Activated CD8-positive, alpha-beta memory T cell treated with anti-CD3 and anti-CD28 coated beads for 1 hour (primary cell): ENCODE measurements at places on chromosomes 2 and 18.

DNA sequence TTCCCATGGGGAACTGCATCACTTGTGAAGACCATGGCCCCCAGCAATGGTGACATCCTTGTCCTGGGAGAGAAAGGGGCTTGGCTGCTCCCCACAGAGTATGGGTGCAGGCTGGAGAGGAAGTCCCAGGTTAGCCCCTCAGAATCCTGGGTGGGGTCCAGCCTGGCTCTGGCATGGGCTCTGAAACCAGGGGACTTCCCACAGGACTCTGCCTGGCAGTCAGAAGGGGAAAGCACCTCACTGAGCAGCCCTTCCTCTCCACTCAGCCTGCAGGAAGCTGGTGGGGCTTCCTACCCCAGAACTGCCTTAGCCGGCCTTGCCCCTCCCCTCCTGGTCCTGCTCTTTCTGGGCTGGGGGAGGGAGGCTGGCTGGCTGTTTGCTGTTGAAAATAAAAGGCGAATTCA lies 3.7 kb downstream of the NEURL3 start:
- no peak for DNase-seq

DNA sequence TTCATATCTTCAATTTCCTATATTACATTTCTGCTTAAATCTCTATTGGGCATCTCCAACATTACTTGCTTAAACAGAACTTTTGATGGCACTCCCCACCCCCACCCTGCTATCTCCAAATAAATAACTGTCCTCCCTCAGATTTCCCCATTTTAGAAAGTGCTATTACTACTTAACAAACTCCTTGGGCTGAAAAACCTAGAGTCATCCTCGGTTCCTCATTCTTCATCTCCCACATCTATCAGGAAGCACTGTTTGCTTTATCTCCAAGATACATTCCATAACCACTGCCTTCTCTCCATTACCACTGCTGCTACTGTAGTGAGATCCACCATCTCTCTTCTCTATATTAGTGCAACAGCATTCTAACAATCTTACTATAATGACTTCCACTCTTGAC lies 150.4 kb upstream of the CYRIA start:
- no peak for DNase-seq

DNA sequence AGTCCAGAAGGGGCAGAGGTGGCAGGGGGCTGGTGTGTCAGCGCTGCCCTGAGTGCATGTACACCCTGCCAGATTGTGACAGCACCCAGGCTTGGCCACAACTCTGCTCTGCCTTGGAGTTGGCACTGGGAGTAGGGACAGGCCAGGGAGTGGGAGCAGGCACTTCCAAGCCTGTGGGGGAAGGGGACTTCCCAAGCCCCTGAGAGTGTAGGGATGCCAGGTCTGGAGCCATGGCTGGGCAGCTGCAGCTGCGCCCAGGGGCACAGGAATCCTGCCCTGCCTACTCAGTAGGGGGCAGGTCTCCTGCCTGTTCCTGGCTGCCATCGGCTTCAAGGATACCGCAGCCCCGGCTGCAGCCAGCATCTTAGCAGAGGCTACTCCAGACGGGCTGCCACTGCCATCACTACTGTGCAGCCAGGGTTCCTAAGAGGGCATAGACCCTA lies 109.4 kb downstream of the CALCRL start:
- DNase-seq, result no peak

- no peak for DNase-seq
These were observed 53.0 kb upstream of the ASAP2 start for GRCh38 chr2:9153643-9153980.

DNA sequence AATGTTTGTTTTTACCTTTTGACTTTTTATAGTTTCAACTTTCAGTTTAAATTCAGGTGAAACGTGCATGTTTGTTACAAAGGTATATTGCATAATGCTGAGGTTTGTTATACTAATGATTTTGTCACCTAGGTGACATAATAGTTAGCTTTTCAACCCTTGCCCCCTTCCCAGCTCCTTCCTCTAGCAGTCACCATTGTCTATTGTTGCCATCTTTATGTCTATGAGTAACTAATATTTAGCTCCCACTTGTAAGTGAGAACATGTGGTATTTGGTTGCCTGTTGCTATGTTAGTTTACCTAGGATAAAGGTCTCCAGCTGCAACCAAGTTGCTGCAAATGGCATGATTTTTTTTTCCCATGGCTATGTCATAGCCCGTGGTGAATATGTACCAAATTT lies 322.3 kb upstream of the SETBP1 start:
- DNase-seq, result no peak

- DNase-seq, result no peak
These were observed 5.8 kb upstream of the CNDP1 start for GRCh38 chr18:74528478-74528877.

GRCh38 chr2:122780251-122780650 lies 1024.8 kb downstream of the TSN start:
- no peak for DNase-seq

- DNase-seq, result no peak
These were observed 87.4 kb downstream of the COL6A3 start for GRCh38 chr2:237326266-237327171.

GRCh38 chr2:98519156-98519555 lies 74.5 kb downstream of the INPP4A start:
- no peak for DNase-seq

DNA sequence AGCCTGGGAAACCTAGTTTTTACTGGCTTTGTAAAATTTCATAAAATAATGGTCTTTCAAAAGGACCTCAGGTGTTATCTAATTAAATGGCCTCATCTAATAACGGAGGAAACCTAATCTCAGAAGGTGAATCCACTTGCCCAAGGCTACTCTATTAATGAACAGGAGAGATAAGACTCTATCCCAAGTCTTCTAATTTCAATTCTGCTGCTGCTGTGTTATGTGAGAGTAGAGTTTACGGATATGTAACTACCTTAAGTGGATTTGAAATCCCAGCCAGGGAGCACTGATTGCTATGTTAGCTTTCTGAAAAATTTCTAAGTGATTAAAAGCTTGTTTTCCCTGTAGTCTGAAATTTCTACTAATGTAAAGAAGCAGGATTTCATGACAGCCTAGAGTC lies 17.2 kb upstream of the ADCY3 start:
- DNase-seq, result no peak

DNA sequence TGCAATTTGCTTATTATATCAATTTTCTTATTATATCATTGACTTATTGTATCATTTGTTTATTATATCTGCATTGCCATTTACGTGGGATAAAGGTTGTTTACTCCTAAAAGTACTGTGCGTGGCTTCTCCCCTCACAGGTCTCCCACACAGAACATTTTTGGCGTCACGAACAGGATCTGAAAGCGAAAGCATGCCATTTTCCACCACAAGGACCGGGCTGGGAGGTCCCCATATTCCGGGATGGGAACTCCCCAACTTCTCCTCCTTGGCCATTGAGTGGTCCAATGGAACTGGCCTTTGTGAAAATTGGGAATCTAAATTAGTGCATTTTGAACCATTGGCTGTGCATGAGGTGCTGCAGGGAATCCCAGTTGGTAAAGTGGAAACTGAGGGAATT lies 4.8 kb upstream of the DSG2 start:
- no peak for DNase-seq

- no peak for DNase-seq
These were observed 49.3 kb downstream of the GLS start for GRCh38 chr2:190929919-190930318.
